ENCODE measurements at places on chromosomes 16 and 17. TPM values are rescaled to one million over a fixed set of nuclear protein-coding genes. Genes with fewer than 3 reads are reported as not detected.

The SCIMP gene
- total RNA-seq, result 4.9 TPM

The SLC5A11 gene
- total RNA-seq, result not detected

The HEATR3 gene
- 23.7 TPM for total RNA-seq

The TMEM106A gene
- 25.5 TPM for total RNA-seq

The HSD11B2 gene
- 0.53 TPM for total RNA-seq

The HNF1B gene
- total RNA-seq, result not detected

The MED13 gene
- 76.7 TPM for total RNA-seq

The IRX6 gene
- 0.36 TPM for total RNA-seq

The TEKT3 gene
- 3.5 TPM for total RNA-seq

The PER1 gene
- total RNA-seq, result 182 TPM

The MT1F gene
- 6.2 TPM for total RNA-seq

The SPIRE2 gene
- total RNA-seq, result 3.2 TPM

The SLC47A2 gene
- total RNA-seq, result not detected

The C17orf67 gene
- total RNA-seq, result 6.2 TPM

The PDILT gene
- total RNA-seq, result not detected

DNA sequence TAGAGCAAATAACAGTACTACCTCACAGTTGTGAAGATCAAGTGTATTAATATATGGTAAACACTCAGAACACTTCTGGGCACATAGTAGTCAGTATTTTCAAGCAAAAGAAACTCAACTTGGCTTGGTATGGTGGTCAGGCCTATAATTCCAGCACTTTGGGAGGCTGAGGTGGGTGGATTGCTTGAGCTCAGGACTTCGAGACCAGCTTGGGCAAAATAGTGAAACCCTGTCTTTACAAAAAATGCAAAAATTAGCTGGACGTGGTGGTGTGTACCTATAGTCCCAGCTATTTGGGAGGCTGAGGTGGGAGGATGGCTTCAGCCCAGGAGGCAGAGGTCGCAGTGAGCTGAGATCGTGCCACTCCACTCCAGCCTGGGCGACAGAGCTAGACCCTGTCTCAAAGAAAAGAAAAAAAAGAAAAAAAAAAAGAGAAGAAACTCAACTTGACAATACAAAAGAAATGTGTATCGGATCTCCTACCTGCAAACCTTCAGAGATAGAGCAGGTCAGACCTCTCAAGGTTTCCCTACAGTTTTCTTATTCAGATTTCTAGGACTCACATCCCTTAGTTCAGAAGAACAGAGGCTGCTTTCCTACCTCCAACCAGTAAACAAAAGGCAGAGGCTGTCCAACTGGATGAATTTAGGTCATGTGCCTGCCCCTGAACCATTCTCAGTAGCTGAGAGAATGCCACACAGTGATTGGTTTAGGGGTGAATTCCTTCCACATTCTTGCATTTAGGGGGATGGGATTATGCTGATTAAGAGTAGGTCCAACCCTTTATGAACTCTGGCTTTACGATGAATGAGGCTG, 1.7 kb upstream of the KPNA2 start:
- DNase-seq, result no peak

- DNase-seq, result no peak
Observed at GRCh38 chr16:68833251-68833650, 10.1 kb upstream of the TANGO6 start.

DNA sequence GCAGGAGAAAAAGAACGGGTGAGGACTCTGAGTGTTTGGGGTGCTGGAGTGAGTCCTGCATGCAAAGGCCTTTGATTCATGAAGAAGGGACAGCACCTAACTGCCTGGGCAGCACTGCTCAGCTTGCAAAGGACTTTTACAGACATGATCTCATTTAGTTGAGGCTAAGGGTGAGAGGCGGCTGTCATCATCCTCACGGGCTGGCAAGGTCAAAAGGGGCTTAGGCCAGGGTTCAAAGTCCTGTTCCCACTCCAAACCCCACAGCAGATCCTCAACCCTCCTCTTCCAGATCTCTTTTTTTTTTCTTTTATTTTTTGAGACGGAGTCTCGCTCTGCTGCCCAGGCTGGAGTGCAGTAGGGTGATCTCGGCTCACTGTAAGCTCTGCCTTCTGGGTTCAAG, 4.8 kb downstream of the RHBDF2 start:
- DNase-seq, result no peak

DNA sequence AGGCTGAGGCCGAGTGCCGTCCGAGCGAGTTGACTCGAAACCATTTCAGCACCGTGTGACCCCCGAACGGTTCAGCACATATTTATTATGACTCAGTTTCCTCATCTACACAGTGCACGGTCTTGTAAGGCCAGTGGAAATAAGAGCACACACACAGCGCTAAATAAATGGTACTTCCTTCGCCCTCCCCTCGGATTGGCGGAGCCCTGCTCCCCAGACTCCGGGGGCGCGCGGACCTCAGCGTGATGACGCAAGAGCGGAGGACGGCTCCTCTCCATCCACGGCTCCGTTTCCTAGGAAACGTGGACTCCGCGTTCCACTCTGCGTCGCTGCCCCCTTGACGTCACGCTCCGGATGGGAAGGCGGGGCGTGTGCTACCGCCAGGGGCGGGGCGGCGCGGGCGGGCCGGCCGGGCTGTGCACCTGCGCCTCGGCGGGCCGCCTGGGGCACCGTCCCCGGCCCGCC, at the start of gene PARD6A:
TSS of gene PARD6A (plus strand) at position 397 of the 465 bp plus-strand sequence. CDS start 79 bp downstream, outside the sequence.
- DNase-seq, result peak; percentile 97

GRCh38 chr16:16083421-16084156, 134.2 kb downstream of the ABCC1 start:
- DNase-seq, result no peak

GRCh38 chr17:47120521-47121095, 68.5 kb downstream of the CDC27 start:
- no peak for DNase-seq

DNA sequence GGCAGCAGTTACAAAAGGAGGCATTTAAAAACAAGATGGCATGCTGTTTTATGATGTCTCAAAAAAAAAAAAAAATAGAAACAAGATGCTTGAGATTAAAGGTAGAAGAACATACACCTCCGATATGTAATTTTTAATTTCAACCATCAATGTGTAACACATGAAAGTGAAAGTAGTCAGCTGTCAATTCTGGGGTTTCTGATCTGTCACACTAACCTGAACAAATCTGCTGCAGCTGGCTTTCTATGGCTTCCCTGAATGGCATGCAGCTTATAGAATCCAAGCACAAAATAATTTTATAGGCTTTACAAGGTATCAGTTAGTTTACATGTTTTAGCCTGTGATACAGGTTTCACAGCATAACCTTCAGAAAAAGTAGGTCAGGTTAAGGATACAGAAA, 13.5 kb downstream of the GLYR1 start:
- no peak for DNase-seq

DNA sequence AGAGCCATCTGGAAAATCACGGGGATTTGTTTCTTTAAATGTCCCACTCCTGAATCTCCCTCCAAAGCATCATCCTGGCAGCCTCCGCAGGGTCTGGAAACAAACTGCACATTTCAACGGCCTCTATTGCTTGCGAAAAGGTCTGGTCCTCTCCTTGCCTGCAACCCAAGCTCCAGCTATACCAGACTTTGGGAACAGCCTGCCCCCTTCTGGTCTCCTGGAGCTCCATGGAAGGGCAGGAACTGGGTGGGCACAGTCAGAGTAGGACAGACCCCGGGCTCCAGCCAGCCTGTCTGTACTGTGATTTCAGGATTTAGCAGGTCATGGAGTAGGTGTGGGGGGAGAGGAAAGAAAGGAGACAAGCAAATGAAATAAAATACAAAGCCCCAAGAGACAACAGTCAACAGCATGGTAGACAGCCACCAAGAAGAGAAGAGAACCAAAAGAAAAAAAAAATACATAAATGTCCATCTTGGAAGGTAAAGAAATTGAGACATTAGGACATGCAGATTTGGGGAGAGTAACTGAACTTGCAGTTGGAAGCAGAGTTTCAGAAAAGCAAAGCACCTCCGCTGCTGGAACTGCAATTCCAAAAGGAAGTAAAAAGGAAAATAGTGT, 2.7 kb downstream of the XYLT1 start:
- DNase-seq, result peak; percentile 85

DNA sequence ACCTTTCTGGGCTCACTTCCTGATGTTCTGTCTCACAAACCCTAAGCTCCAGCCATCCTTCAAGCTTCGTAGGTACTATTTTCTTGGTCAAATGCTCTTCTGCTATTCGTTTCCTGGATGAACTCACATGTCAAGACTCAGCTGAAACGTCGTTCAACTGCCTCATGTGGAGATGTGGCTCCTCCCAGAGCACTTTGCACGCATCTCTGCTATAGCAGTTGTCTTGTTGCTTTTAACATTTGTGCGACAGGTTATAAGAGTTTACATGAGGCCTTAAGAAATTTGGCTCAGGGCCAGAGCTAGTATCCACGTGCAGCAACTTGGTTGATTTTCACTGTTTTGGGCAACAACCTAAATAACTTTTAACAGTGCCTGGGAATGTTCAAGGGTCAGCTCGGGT, 2.8 kb upstream of the KRT40 start:
- no peak for DNase-seq

DNA sequence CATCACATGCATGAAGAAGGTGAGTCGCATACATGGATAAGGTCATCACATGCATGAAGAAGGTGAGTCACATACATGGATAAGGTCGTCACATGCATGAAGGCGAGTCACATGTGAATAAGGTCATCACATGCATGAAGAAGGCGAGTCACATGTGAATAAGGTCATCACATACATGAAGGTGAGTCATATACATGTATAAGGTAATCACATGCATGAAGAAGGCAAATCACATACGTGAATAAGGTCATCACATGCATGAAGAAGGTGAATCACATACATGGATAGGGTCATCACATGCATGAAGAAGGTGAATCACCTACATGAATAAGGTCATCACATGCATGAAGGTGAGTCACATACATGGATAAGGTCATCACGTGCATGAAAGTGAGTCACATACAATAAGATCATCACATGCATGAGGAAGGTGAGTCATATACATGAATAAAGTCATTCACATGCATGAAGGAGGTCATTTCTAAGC, 105.1 kb upstream of the SDK2 start:
- DNase-seq, result no peak

- DNase-seq, result no peak
Observed at GRCh38 chr16:80054647-80055046, 454.1 kb upstream of the MAF start.

- DNase-seq, result no peak
Observed at GRCh38 chr16:22255335-22255734, 41.9 kb upstream of the POLR3E start.

- no peak for DNase-seq
Observed at GRCh38 chr17:33387406-33387805, 94.3 kb upstream of the ASIC2 start.

DNA sequence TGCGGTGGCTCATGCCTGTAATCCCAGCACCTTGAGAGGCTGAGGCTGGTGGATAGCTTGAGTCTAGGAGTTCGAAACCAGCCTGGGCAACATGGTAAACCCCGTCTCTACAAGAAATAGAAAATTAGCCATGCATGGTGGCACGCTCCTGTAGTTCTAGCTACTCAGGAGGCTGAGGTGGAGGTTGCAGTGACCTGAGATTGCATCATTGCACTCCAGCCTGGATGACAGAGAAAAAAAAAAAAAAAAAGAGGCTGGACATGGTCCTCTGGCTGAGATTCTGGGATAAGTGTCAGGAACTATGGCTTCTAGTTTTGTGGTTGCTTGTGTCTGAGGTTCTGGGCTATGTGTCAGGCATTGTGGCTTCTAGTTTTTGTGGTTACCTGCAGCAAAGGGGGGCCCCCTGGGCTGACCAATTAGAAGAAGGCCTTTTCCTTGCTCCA, 7.0 kb downstream of the KSR1 start:
- DNase-seq, result no peak

- DNase-seq, result no peak
Observed at GRCh38 chr17:31401456-31402254, 10.2 kb downstream of the RAB11FIP4 start.

DNA sequence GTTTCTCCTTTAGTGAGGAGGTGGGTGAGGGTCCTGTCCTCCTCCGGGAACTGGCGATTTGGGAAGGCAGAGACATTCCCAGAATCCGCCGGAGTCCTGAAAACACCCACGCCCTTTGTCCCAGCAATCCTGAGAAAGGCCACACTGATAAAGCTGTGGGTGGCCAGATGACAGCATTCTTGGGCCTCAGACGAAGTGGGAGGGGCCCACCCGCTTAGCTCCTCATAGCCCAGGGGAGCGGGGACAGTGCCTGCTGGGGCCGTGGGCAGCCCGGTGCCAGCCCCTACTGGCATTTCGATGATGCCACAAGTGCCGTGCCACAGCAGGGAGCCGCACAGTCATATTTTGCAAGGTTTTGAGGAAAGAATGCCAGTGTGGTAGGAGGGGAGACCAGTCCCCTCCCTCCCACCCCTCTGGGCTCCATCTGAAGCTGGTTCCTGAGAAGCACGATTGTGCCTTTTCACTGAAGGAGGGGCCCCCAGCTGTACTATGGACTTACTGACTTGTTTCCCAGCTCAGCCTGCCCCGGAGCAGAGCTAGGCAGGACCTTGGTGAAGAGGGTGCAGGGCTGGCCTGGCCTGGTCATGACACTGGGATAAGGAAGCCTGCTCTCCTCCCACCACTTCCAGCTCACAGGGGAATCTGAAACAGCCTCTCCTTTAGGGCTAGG, 20.9 kb upstream of the MPRIP start:
- peak; percentile 82 for DNase-seq

GRCh38 chr17:60135151-60135950, 14.4 kb upstream of the CA4 start:
- peak; percentile 88 for DNase-seq

GRCh38 chr17:22671110-22671509, 978.8 kb downstream of the KCNJ18 start:
- DNase-seq, result no peak

DNA sequence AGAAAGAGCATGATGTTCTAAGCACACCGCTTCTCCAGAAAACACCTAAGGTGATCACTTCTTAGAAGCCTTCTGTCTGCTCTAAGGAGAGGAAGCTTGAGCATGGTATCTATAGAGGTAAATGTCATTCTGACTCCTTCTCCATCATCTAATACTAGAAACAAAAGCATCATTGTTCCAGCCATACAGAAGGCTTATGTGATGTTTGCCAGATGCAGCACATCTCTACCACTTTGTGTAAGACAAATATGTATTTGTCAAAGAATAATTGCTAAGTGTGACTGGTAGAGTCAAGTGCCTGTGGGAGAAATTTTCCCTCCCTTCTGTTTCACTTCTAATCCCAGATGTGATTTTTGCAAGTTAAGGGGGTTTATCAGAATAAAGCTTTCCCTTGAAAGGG, 217.1 kb downstream of the HS3ST3A1 start:
- DNase-seq, result no peak

DNA sequence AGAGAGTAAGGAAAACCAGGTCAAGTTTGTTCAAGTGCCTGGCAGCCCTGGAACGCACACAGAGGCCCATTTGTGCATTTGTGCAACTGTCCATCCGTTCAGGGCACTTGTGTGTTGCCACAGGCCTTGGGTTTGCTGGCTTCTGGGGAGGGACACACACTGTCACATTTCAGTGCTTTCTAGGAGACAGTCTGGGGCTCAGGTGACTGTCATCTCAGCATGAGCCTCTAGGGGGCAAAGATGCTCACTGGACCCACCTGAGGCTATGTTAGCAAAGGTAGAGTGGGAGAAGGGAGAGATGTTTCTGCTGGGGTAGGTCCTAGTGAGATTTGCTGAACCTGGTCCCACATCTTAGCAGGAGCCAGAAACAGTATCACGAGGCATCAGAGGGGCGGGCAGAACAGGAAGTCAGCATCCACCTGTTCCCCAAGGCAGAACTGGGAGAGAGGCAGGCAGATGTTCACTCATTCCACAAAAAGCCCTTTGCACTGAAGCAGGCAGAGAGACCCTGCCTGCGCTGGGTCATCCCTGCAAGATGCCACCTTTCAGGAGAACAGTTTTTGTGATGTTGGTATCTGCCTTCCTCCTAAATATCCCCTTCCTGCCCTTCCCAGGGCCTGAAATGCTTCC, 48.5 kb downstream of the RAI1 start:
- DNase-seq, result no peak
